Renal cortex interstitium (tissue), 15 donors: ENCODE measurements at places on chromosomes 5 and 9. TPM values are rescaled to one million over a fixed set of nuclear protein-coding genes. Genes with fewer than 3 reads are reported as not detected.

Gene C5orf58
- polyA plus RNA-seq = 0.30 TPM

Gene LRRC26
- not detected for polyA plus RNA-seq

Gene SLC36A1
- polyA plus RNA-seq = 7.8 TPM

Gene GFI1B
- polyA plus RNA-seq = 0.62 TPM

Gene LCN9
- not detected for polyA plus RNA-seq

Gene MEIKIN
- not detected for polyA plus RNA-seq

Gene PCDHAC1
- polyA plus RNA-seq = 0.17 TPM

Gene PRRT1B
- 1.1 TPM for polyA plus RNA-seq

Gene ISL1
- not detected for polyA plus RNA-seq

Gene GPRIN1
- polyA plus RNA-seq = 2.3 TPM

Gene AGXT2
- 74.1 TPM for polyA plus RNA-seq

Gene THOC3
- polyA plus RNA-seq = 93.0 TPM
